ENCODE measurements at places on chromosomes 1 and 21.

- DNase-seq = no peak
These were observed 26.6 kb downstream of the AK4 start for GRCh38 chr1:65174585-65174984.

DNA sequence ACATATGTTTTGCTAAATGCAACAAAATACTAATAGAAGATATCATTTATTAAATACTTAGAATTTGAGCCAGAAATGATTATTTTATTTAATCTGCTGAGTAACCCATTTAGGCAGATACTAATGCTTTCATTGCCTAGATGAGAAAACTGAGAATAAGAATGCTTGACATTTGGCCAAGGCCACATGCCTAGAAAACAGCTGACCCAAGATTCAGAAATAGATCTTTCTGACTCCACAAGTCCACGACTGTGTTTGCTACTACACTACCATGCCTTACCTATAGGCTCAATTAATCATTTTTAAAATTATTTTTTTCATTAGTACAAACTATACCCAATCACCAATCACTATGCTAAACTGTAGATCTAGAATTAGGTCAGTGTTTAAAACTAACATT is 129.7 kb downstream of the ATP1B1 start:
- DNase-seq = no peak

GRCh38 chr1:46606255-46606965 is 2.3 kb upstream of the MKNK1 start:
- no peak for DNase-seq

DNA sequence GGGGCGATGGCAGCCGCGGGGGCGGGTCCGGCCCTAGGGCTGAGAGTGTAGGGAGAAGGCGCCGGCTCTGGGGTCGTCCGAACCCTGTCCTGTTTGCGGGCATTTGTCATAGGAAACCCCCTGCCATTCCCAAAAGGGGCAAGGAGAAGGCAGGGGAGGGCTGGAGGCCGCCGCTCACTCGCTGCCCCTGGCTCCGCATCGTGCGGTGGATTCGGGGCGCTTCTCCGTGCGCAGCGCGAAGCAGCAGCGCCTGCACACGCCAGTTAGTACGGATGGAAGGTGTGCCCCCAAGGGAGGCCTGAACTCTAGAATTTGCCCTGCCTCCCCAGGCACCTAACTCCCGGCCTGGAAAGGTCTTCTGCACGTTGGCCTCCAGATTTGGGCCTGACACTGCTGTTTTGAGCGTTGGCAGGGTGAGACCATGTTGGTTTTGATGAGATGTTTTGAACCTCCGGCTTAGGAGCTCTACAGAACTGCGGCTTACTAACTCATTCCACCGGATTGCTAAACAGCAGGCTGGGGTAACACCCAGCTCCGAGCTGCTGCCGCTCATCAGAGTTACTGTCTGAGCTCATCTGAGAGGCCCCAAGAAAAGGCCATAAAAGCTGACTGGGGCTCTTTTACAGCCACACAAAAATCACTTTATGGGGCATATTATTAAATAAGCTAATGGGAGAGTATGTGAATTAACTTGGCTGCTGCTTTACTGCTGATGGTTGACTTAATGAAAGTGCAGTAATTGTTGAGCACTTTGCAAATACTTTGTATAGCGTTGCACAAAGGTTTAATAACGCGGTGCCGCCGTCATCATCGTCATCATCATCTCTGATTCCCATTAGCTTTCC is 987 bp downstream of the GPR137B start:
- DNase-seq = no peak

DNA sequence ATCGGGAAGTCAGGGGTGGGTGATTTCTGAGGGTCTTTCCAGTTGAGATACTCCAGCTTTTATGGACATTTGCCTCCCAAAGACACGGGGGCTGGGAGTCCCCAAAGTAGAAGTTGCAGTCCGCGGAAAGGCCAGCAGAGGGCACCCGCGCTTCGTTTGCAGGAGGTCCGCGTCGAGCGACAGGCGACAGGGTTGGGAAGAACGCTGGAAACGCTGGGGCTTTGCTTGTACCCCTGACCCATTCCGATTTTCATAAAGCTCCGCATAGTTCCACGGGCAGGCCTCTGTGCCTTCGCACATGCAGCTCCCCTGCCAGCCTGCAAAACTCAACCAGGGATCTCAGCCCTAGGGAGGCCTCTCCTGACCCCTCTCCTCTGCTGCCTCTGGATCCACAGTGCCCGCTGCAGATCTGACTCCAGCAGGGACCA is 44.2 kb upstream of the LAPTM5 start:
- DNase-seq = peak; percentile 87

DNA sequence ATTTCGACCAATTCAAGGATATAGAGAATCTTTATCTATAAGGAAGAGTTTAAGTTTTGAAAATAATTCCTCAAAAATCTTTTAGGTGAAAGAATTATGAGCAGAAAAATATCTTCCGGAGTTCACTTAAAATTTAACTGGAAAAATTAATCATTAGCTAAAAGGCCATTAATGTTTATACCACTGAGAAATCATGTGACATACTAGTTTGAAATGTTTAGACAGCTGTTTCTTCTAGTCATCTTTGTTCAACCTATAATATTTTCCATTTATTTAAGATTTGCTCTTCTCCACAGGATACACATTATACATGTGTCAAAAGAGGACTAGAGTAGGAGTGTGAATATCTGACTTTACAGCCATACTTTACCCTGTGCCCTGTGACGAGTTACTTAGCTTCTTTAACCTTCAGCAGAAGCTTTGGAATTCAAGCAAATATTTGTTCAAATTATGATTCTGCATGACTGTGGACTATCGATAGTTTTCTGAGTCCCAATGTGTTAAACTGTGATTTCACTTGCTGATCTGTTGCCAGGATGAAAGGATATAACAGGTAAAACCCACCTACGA is 374.8 kb downstream of the BRINP3 start:
- DNase-seq = no peak

DNA sequence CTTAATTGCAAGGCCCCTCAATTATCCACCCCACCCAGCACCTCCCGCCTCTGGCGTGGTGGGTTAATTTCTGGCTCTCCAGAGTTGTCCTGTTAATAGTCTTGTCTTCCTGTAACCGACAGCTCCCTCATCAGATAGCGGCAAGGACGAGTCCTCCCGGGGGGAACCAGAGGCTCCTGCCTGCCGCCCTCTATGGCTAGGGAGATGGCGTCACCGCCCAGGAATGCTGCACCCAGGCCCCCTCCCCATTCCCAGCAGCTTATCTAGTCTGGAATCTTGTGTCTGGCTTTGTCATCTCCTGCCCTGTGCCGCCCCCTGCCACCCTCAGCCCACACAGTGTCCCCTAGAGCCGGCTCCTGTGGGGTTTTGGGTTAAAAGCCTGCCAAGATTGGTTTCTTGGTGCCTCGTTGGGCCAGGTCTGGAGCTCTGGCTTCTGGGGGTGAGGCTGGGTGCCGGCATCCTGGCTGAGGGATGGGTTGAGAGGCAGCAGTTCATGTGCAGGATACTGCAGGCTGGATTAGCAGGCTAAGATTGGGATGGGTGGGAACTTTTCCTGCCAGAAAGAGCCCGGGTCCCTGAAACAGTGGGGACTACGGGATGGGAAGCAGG is 48.8 kb downstream of the EDN2 start:
- DNase-seq = peak; percentile 100

GRCh38 chr1:206685334-206685768 is 646 bp downstream of the MAPKAPK2 start:
- no peak for DNase-seq

DNA sequence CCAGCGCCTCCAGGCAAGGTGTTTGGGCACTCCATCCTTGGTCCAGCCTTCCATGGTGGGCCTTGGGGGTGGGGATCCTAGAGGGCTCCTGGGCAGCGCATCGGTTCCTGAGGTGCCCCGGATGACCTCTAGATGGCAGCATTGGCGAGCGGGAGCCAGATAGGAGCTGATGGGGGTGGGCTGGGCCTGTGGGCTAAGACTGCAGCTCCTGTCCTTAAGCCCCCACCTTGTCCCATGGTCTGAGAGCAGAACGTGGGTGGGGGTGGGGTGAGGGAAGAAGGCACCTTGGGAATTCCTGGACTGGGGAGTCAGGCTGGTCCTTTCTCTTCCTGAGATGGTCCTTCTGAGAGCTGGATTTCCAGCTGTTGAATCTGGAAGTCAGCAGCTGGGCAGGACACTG is 93.4 kb upstream of the CSF3R start:
- DNase-seq = peak; percentile 85

GRCh38 chr1:16430606-16431005 is 6.6 kb downstream of the SPATA21 start:
- no peak for DNase-seq

DNA sequence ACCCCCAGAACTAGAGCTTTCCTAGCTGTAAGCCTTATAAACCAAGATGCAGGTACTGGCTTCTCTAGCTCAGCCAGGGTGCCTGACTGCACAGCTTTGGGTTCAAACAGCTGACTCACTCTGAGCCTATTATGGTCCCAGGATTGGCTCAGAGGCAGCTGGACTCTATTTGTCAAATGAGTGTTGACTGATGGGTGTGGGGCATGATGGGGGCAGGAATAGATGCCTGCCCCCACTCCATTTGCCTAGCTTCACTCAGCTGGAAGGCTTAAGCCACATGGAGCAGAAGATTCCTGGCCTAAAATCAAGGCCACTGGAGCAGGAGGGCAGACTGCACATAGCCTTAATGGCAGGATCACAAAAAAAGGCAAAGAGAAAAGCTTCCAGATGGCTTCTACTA is 90.5 kb downstream of the PIK3R3 start:
- DNase-seq = no peak

- no peak for DNase-seq
These were observed 1.8 kb downstream of the PEX11B start for GRCh38 chr1:145916745-145917144.

DNA sequence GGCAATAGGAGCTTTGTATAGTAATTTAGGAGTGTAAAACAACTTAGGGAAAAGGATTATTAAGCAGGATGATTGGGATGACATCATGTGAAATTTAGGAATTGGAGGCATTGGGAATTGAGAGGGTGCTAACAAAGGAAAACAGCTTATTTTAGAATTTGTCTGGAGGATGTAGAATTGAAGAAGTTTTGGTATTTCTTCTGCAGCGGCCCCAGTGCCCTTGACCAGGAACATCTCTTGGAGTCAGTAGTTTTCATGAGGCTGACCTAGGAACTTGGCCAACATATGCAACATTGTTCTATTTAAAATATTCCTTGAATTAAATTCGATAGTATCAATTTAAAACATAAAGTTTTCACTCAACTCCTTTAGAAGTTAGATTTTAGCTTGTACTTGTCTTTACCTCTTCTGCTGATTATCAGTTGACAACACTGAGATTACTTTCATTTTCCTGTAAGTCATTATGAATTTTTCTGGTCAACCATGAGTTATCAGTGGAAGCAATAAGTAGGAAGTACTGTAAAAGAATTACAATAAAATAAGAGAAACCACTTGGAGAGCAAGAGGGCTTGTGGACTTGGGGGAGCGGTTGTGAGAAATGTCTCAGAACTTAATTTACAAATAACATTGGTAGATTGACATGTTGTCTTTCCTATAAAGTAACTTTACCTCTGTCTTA is 52.8 kb downstream of the DYRK1A start:
- DNase-seq = no peak

DNA sequence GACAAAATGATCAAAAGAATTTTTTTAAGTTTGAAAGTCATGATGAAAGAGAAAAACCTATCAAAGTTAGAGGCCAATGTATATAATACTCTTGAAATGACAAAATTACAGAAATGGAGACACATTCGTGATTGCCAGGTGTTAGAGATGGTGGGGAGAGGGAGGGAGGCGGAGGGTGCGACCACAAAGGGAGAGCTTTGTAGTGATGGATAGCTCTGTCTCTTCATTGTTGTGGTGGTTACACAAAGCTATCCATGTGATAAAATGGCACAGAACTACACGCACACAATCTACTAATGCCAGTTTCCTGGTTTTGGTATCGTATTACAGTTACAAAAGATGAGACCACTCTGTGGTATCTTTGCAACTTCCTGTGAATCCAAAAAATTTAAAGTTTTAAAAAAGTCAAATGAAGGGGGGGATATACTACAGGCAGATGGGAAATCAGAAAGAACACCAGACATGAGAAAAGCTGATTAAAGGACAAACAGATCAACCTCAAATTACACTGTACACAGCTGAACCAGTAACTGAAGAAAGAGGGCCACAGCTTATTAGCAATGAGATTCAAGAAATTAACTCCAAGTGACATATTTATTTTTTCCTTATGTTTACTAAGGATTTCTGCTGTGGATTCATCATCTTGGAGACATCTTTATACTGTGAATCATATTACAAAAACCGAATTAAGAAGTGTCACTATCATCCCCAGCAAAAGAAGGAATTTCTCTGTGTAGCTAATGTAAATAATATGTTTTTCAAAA is 199.1 kb downstream of the SLC45A1 start:
- no peak for DNase-seq

DNA sequence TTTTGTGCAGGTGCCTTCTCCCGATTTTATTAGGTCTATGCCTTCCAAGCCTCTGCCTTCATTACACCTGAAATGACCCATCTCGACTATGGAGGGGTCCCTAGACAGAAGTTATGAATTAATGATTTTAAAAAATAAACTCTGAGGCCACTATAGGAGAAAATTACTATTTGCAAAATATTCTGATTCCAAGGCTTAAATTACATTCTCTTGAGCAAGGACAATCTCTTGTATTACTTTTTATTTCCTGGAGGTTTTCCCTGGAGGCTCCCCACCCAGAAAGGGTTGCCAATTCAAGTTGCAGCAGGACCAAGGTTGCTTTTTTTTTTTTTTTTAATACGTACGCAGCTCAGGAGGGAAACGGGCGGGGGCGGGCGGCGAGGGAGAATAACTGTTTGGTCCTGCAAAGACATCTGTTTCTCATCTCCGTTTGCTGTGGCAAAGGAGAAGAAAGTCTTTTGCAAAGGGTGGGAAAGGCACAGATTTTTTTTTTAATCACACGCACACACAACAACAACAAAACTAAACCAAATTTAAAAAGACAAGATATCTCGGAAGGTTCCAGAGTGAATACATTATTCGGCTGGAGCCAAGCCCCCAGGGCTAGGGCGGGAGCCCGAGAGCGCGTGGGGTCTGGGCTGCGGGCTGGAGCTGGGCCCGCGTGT is 618 bp upstream of the SERTAD4 start:
- peak; percentile 60 for DNase-seq

DNA sequence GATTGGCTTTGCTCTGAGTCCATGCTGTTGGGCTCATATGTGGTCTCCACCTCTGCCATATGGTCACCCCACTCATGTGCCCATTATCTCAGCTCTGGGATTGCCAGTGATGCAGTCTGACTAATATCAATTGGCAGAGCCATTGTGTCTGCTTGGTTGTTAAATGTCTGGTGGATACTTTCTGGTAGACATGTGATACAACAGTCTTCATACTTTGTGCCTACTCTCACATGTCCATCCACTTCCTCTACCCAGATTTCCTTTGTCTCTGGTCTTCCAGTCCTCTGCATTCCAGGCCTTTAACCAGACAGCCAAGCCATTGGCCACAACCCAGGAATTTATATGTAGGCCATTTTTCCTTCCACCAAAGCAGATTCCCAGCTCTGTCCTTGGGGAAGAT is 30.8 kb upstream of the DIPK1A start:
- DNase-seq = no peak

DNA sequence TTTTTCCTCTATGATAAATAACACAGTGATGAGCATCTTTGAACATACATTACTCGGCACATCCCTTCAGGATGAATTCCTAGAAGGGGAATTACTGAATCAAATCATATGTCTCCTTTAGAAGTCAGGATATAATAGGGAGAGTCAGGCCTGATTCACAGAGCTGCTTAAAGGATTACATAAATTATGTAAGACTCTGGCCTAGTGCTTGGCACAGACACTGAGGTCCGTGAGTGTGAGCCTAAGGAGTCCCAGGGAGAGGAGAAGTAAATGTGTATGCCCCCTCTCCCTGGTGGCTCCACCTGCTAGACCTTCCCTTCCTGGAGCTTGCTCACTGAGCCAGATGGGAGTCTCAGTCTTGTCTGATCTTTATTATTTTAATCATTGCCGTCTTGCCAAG is 8.6 kb upstream of the FOXE3 start:
- DNase-seq = no peak

Measured in islet precursor cell (in vitro differentiated cells).